Stimulated activated CD4-positive, alpha-beta T cell treated with anti-CD3 and anti-CD28 coated beads, Interleukin-4, amount 100 ng/mL, for 1 hour (primary cell): ENCODE measurements at places on chromosomes 7 and 10.

DNA sequence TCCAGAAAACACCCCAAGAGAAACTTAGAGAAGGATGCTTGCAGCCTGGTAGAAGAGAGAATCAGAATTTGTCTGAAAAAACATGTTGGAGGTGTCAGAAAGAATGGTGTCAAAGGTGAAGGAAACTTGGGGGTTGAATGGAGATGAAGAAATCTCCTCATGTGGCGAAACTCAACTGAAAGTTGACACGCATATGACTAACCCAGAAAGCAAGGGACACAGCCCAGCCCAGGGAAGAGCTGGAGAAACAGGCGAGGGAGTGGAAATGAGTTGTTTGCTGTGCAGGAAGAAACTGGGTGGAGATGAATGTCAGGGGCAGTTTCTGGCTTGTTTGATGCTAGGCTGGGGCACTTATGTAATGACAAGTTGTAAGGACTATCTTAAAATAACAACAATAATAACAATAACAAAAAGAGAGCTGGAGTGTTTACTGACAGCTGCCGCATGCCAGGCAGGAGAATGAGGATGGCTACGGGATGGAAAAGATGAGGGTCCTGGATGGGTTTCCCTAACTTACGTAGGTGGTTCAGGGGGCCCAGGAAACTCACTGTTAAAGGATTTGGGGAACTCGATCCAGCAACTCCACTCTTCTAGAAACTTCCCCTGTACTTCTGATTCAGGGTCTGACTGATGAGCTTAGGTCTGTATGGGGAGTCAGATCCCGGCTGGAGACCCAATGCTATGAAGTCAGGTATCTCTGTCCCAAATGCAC is 57.4 kb downstream of the MAP3K8 start:
- DNase-seq = no peak

DNA sequence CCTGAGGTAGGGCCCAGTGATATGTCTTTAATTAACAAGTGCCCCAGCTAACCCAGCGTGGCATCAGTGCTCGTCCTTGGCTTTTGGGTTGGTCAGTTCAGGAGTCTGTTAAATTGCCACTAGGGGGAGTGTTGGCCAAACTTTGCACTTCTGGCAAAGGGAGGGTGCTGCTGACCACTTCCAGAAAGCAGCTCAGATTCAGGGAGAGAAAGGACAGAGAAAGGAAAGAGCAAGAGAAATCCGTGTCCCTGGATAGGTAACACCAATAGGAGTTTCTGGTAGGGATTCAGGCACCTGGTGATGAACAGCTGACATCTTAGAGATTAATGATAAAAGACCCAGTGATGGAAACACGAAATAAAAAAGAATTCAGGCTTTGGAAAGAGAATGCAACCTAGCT is 243.1 kb upstream of the AOAH start:
- DNase-seq = no peak

- no peak for DNase-seq
These were observed 1.7 kb downstream of the NXPH1 start for GRCh38 chr7:8435095-8435494.

DNA sequence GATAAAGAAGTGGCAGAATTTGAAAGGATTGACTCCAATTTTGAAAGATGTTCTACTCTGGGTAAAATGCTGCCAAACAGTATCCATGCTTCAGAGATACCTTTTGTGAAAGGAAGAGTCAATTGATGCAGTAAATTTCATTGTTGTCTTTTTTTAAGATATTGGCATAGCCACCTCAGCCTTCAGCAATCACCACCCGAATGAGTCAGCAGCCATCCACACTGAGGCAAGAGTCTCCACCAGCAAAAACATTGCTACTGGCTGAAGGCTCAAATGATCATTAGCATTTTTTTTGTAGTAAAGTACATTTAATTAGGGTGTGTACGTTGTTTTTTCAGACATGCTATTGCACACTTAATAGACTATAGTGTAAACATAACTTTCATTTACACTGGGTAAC is 31.7 kb upstream of the CYP26C1 start:
- DNase-seq = no peak

DNA sequence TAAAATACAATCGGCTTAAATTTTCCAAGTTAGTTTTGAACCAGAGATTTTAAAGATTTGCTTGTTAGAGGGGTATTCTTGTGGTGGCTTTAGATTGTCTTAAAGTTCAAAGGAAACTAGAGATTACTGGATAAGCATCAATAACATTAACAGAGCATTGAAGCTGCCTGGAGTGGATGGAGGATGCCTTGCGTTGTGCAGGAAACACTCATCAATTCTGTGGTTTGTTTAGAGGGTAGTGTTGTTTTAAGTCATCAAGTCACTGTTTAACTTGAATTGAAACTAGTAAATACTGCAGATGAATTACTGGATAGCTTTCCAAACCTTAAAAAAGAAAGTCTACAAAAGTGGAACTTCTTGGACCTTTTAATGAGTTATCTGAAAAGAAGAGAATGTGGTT is 218.6 kb downstream of the CELF2 start:
- DNase-seq = no peak

- no peak for DNase-seq
These were observed 10.3 kb downstream of the PKD1L1 start for GRCh38 chr7:47937711-47938573.

- DNase-seq = no peak
These were observed 9.4 kb downstream of the HNRNPF start for GRCh38 chr10:43399320-43400310.

- no peak for DNase-seq
These were observed 299.6 kb downstream of the MDFIC start for GRCh38 chr7:115221456-115221855.

DNA sequence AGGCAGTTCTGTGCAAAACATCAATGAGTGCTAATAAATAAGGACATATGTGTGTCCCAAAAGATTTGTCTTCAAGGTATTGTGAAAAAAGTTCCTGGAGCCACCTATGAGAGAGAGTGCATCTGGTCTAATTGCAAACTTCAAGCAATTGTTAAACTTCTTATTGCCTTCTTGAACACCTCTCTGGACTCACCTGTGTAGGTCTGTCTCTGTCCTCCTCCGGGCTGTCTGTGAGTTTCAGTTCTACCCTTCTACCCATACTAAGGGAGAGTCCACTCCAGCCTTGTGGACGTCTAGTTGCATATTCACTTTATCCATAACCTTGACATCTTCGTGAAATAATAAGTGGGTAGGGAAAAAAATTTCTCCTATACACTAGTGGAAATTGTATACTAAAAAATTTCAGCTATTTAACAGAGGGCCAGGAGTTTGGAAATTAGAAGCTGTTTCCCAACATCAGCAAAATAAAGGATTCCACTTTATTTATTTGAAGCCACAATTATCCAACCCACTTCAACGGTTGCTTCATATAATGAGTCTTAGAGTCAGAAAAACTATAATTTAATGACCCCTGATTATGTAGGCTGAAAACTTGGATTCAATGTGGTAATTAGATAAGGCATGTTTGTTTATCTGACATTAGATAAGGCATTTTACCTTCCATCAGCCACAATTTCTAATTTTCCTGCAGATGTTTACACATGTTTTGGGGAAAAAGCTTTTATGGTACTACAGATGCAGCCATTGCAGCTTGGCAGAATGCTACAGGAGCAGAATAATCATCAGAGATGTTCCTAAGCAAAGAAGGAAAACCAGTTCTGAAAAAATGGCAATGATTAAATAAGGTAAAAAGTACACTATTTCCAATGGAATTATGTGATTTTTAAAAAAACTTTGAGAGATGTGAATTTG is 150.8 kb upstream of the FAM3C start:
- no peak for DNase-seq

GRCh38 chr10:10007957-10008356 is 1009.7 kb upstream of the CELF2 start:
- no peak for DNase-seq

DNA sequence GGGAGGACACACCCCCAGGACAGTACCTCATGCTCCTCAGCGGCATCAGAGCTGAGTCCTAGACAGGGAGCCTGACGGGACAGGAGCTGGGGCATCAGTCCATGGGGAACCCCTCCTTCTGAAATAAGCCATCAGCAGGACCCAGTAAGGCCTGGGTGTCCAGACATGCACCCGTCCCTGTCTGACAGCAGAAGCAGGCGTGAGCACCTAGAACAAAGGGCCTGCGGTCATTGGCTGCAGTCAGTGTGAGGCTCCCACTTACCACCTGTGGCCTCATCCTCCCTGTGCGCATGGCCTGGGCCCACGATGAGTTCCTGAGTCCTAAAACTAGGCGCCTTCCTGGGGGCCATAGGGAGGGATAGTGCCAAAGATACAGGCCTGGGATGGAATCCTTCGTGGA is 484.7 kb downstream of the PTPRN2 start:
- no peak for DNase-seq

- no peak for DNase-seq
These were observed 66.4 kb downstream of the PTF1A start for GRCh38 chr10:23258516-23258915.

DNA sequence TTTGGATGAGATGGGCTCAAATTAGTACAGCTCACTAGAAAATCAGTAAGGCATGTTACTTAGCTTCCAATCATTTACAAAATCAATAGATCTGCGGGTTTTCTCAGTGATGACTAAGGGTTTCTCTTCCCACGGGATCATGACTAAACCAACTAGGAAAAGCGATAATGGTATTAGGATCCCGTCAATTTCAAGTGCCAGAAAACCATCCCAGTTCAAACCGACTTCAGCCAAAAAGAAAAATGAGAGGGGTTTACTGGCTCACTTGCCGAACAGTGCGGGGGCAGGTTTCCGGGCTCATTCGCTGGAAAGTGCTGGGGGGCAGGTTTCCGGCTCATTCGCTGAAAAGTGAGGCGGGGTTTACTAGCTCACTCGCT is 62.1 kb upstream of the LYZL2 start:
- DNase-seq = no peak

DNA sequence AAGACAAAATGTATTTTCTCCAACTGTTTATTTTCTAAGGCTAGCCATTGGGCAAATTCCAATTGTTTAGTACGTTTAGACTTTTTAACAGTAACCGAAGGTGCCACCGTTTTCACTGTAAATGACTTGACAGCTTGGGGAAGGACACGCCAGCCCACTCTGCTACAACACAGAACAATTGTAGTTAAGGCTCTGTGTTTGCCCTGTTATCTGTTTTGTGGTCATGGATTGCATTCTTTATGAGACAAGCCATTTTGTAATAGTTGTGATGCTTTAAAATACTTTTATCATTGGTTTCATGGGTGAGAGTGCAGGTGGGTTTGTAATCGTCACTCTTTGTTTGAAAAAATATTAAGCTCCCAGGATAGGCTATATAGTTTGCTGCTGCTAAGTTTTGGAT is 6.6 kb upstream of the PITRM1 start:
- no peak for DNase-seq

DNA sequence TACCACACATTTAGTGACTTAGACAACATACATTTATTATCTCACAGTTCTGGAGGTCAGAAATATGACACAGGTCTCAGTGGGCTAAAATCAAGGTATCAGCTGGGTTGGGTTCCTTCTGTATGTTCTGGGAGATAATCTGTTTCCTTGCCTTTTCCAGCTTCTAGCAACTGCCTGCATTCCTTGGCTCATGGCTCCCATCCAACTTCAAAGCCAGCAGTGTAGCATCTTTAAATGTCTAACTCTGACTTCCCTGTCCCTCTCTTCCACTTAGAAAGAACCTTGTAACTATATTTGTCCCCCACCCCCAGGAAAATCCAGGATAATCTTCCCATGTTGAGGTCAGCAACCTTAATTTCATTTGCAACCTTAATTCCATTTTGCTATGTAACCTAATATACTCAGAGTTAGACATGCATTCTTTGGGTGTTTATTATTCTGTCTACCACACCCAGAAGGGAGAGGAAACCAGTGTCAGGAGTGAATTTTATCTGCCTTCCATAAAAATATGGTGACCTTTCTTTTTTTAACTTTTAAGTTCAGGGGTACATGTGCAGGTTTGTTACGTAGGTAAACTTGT is 57.3 kb upstream of the SMIM30 start:
- no peak for DNase-seq

GRCh38 chr7:7272294-7272693 is 90.0 kb downstream of the C1GALT1 start:
- no peak for DNase-seq

DNA sequence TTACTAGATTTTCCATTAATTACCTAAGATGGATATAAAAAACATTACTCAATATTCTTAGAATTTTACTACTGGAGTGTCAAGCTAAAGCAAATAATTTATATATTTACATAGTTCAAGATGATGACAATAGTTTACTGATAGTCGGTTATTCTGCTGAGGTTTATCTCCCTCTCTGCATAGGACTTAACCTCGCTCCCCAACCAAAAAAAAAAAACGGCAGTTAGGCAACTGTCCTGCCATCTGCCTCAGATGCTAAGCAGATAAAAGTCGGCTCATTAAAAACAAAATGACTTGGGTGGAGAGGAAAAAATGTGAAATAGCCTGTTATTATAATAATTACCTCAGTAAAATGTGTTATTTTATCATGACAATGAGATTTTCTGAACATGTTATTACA is 14.0 kb upstream of the ITGB8 start:
- DNase-seq = no peak

GRCh38 chr7:41416208-41416595 is 286.7 kb downstream of the INHBA start:
- no peak for DNase-seq

DNA sequence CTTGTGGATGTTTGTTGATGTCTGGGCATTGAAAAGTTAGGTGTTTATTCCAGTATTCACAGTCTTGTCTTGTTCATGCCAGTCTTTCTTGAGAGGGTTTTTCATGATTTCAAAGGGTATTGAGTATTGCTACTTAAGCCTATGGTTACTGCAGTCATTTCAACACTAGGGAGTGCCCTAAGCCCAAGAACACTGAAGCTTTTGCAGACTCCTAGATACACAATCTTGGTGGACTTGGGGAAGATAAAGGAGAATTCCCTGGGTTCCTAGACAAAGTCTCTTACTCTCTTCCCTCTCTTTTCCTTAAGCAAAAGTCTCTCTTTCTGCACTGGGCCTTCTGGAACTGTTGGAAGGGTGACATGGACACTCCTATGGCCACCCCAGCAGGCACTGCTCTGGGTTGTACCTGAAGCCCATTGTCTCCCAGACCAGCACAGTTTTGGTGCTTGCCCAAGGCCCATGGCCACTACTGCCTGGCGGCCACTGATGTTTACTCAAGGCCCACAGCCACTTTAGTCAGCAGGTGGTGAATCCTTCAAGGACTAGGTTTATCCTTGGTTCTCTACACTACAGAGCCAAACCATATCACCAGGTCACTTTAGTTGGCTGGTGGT is 24.9 kb downstream of the SAMD9 start:
- no peak for DNase-seq

GRCh38 chr7:155009570-155010157 is 6.7 kb upstream of the PAXIP1 start:
- DNase-seq = peak; percentile 30

DNA sequence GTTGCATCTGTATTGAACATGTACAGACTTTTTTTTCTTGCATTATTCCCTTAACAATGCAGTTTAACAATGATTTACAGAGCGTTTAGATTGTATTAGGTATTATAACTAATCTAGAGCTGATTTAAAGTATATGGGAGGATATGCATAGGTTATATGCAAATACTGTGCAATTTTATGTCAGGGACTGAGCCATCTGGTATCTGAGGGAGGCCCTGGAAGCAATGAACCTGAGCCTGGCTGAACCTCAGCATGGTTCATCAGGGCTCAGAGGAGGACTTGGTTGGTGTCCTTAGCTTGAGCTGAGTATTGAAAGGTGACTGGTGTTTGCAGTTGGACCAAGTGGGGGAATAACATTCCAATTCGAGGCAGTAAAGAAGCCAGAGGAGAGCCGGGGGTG is 4.8 kb downstream of the ADCK2 start:
- DNase-seq = no peak

- no peak for DNase-seq
These were observed 201.1 kb downstream of the NSUN6 start for GRCh38 chr10:18450298-18450697.
